ENCODE measurements at places on chromosomes 16 and 17.

DNA sequence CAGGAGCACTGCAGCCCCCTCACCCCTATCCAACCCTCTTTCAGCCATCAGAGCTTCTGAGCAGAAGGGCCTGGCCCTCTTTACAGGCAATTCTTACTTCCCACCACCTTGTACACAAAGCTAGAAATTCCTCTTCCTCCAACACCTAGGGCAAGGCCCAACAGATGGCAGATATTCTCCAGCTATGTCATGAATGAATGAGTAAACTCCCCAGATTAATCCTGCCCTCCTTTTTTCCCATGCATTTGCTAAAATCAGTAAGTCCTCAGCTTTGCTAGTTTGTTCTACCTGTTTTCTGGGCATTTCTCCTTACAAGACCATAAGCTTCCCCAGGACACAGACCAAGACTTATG is 20.4 kb upstream of the MRPS23 start:
- DNase-seq, result no peak

DNA sequence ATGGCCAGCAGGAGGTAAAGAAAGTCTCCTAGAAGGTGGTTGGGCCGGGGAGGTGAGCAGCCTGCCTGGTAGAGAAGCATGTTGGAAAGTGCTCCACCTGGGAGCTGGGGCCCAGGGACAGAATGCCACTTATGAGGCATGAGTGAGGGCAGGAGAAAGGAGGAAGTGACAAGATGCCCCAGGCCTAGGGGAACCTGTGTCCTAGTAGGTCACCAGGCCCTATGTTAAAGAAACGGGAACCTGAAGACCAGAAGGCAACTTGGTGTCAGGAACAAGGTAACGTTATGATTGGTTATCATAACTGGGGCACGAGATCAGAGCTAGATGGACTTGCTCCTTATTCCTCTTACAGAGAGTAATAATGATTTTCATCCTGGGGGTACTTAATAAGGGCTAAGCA is 34.3 kb downstream of the PITPNC1 start:
- no peak for DNase-seq

GRCh38 chr16:17193566-17194100 is 277.1 kb downstream of the XYLT1 start:
- no peak for DNase-seq

DNA sequence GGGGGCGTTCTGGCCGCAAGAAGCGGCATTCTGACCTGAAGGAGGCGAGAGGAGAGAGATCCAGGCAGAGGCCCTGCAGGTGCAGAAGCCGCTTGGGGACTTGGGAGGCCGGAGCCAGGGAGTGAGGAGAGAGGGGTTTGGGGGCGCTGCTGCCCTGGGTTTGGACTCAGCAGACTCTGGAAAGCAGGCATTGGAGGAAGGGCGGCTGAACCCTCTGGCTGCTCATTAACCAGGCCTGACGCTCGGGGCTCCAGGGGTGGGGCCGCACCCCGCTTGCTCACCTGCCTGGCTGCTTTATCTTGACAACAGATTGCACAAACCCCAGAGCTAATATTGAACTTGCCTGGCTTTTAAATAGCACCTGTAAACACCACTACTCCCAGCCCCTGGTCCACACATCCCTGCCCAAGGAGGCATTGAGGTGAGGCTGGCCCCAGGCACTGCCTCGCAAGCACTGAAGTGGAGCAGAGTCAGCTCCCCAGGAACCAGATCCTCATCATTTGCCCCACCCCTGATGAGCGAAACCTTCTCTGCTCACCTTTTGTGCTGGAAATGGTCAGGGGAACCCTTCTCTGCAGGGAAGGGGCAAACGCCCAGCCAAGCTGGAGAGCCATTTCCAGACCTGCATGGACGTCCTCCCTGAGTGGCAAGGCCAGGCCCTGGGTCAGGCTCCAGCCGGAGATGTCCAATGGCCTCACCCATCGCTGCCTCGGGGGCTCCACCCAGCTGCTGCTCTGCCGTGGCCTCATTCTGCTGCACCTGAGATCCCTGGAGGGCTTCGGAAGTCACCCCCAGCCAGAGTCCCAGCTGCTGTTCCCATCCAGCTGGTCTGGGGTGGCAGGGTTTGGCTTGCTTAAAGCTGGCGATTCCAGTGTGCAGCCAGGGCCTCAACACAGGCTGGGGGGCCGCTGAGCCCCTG is 190.2 kb upstream of the GSE1 start:
- DNase-seq, result no peak

DNA sequence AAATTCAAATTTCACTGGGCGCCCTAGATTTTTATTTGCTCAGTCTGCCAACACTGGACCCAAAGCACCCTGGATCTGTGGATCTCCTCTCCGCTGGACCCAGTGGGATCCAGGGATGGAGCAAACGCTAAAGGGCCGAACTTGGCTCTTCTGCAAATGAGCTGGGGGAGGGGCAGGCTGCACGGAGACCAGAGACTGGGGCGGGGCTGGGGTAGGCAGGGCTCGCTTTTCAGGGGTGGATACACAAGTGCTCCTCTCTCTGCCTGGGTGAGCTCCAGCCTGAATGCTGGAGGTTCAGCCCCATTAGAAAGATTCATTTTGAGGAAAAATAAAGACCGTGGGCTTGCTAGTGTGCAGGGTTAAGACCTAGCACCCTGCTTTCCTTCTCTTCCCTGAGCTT is 8.9 kb downstream of the CBX4 start:
- DNase-seq, result no peak

DNA sequence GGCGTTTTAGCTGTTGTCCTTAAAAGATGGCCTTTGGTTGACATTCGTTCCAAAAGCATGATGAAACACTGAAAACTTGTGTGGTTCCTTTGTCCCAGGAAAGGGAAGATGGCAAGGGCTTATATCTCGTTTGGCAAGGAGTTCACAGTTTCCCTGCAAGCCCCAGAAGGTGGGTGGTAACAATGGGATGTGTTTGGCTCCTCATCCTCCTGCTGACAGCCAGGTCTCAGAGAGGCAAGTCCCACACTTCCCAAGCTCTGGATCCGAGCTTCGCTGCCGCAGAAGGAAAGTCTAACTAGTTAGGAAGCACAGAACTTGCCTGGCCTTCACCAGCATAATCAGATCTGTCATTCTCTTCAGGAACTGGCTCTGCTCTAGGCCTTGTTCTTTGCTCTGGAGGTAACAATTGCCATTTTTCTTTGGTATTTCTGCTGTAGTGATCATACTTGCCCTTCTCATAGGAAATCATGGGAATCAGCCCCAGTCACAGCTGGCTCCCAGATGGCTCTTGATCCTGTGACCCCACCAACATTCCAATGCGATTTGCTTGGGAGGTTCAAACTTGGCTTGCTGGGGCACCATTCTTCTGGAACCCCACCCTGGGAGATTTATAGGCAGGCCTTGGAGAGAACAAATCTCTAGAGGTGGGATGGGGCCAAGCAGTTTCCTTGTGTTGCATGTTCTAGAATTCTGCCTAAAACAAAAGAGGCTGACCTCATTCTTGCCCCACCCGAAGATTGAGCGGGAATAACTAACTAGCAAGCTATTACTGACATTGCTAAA is 17.9 kb downstream of the KPNA2 start:
- DNase-seq, result no peak

DNA sequence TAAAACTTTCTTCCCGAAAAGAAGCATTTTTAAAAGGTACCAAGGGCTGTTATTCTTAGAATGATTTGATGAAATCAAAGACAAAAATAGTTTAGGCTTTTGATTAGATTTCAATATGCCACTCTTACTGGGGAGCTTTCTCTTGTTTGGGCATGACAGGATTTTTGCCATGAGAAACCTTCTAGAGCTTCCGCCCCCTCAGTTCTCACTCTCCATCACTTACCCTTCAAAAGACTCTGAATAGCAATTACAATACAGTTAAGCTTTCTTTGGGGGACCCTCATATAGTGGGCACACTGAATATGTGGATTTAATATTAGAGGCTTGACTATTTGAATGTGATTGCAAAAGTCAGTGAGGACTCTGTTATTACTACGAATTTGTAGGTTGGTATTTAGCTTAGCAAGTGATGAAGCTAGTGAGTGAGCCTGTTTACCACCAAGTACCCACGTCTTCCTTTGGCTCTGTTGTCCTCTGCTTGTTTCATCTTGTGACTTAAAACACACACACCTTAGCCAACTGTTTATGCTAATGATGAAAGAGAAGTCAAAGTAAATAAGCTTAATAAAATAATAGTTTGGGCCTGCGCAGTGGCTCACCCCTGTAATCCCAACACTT is 158.7 kb upstream of the TBX2 start:
- no peak for DNase-seq

GRCh38 chr17:60637683-60638082 is 37.7 kb downstream of the PPM1D start:
- no peak for DNase-seq

DNA sequence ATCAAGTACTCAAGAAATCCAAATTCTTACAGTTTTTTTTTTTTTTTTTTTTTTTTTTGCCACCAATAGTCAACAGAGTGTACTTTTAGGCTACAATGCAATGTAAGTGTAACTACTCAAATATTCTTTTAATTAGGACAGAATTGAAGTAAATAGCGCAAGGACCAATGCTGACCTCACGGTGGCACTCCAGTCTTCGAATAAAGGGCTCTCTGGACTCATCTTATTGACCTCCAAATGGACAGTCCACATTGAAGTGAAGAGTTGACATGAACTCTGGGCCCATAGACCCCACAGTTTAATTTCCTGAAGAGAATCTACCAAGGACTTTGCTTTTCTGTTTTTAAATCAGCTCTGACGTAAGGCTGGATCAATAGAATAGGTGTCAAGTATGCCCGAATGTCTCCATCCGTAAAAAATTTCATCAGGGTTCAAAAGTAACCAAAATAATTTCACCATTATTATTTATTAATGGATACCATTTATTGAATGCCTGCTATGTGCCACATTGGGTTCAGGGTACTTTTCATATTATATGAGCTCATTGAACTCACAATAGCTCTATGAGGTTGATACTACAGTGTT is 7.3 kb upstream of the DDX52 start:
- DNase-seq, result no peak

DNA sequence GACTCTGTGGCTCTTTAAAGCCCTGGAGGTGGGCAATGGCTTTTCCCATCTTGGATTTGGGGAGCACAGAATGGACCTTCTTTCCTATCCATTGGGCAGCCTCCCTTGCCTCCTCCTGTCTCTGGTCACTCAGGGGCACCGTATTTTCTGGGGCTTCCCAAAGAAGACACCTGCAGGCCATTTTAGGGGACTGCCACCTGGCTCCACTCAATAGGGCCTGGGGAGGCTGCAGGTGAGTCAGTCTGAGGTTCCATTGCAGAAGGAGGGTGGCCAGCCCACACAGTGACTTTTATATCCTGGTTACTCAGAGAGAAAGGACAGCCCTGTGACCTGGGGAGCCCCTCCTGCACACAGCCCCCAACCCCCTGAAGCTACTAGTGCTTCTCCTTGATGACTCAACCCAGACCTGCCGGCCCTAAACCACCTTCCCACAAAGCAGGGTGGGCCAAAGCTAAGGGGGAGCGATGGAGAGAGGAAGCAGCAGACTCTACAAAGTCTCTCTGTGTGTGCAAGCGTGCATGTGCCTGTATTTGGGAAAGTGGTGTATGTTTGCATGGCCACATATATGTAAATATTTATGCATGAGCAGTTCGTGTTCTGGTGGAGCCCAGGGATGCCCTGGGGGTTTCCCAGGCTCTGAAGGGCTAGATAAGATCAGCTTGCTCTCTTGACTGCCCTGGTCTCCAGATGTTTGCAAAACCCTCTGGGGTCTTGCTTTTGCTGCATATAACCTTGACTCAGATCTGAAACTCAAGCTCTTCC is 5.0 kb downstream of the CX3CL1 start:
- no peak for DNase-seq

- no peak for DNase-seq
Measured at GRCh38 chr16:86217001-86217890, 293.1 kb upstream of the FOXF1 start.

GRCh38 chr16:19073344-19073743 is 5.9 kb downstream of the COQ7 start:
- no peak for DNase-seq

- DNase-seq, result no peak
Measured at GRCh38 chr16:70740914-70741782, 55.3 kb upstream of the MTSS2 start.

- DNase-seq, result no peak
Measured at GRCh38 chr17:70521821-70522256, 352.5 kb downstream of the KCNJ2 start.

DNA sequence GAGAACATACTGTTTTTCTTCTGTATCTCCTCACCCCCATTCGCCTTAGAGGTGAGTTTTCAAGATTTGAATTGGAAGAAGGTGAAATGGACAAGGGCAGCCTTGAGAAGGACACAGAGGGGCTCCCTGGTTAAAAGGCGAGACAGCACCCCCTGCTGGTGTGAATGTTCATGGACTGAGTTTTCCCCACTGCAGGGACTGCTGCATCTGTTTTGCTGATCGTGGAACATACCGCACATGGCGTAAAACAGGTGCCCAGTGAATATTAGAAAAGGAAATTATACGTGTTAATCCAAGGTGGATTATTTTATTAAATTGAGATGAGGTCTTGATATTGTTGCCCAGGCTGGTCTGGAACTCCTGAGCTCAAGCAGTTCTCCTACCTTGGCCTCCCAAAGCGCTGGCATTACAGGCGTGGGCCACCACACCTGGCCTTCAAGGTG is 54.5 kb downstream of the NDE1 start:
- DNase-seq, result peak; percentile 53

GRCh38 chr17:75876938-75877751 is 1.2 kb downstream of the TRIM47 start:
- no peak for DNase-seq

DNA sequence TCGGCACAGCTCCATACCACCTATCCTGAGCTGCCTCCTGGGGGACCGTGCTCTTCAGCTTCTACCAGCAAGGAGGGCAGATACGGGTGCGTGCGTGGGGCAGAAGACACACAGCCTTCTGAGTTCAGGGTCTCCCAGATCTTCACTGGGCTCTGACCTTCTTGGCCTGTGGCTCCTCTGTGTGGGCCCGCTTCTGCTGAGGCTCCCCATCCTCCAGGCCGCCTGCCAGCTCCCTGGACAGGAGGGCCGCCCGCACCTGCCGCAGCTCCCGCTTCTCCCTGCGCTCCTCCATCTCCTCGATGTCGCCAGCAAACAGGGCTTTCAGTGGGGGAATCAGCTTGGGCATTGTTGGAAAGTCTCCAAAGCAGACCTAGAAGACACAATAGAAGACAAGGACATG is 25.2 kb downstream of the ELAC2 start:
- no peak for DNase-seq

GRCh38 chr16:86062271-86062965 is 163.5 kb downstream of the IRF8 start:
- DNase-seq, result no peak
